ENCODE measurements at places on chromosomes 3 and 15.

DNA sequence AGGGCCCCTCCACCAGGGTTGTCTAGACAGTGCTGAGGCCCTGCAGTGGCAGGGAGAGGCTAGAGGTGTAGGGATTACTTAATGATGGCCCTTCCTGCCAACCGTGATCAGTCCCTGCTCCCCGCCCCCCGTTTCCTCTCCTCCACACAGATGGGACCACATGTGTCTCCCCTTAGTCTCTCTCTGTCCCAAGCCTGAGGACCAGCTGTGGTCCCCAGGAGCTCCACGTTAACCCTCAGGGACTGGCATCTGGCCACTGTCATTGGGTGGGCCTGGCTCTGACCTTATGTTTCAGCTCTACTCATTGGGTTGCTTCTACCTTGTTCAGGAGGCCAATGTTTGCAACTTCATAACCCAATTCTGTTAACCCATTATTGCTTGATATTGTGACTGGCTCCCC is 6.0 kb upstream of the ALPK3 start:
- DNase-seq: no peak

- no peak for DNase-seq
These were observed 108.5 kb downstream of the LRRC28 start for GRCh38 chr15:99359769-99360168.

- peak; percentile 73 for DNase-seq
These were observed 38.7 kb upstream of the MGA start for GRCh38 chr15:41621200-41622193.

- no peak for DNase-seq
These were observed 6.8 kb downstream of the CSK start for GRCh38 chr15:74788683-74789151.

DNA sequence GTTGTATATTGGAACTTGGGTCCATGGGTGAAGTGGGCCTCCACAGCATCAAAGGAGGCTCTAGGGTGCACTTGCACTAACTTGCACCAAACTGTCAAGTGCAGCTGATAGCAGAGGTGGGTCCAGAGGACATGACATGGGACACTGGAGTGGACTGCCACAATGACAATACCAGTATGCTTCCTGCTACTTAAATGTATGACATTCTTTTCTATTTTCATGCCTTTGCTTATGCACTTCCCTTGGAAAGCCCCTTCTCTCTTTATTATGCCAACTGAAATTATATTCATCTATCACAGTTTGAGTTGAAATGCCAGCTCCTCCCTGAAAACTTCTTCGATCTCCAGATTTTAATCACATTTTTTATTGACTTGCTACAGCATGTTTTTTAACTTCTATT is 101.8 kb downstream of the CFAP20DC start:
- no peak for DNase-seq

GRCh38 chr3:167318996-167319615 is 61.0 kb downstream of the ZBBX start:
- no peak for DNase-seq

- DNase-seq: no peak
These were observed 3.6 kb upstream of the SH2D7 start for GRCh38 chr15:78088773-78089080.

DNA sequence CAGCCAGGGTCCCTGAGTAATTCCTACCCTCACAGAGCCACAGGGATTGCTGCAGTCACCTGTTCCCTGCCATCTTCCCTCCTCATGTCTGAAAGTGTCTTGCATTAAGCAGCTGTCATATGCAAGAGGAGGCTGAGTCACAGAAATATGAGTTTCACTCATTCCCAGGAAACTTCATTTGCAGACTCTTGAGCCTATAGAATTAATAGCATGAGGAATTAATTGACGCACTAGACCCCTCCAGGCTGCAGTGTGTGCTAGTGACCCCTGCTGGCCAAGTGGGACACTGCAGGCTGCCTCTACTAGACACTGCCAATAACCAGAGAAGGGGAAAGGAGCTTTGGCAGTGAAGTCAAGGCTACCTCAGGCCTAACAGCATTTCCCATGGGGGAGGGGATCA is 50.6 kb upstream of the SLC6A1 start:
- no peak for DNase-seq

DNA sequence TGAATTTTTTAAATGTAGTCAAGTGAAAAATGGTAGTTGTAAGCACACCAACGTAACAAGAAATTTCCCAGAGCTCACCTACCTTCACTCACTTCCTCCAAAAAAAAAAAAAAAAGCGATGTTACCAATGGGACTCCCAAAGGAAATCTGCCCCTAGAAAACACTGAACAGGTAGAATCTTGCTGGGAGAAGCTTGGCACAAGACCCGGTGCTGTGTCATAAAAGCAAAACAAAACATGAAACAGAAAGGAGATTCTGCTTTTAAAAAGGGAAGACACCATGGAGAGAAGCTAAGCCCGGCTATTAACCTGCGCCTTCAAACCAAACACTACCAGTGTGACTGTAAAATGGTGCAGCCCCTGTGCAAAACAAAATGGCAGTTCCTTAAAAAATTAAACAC is 40.5 kb downstream of the PGPEP1L start:
- DNase-seq: no peak

- no peak for DNase-seq
These were observed 23.7 kb downstream of the LRRK1 start for GRCh38 chr15:100942656-100943425.

DNA sequence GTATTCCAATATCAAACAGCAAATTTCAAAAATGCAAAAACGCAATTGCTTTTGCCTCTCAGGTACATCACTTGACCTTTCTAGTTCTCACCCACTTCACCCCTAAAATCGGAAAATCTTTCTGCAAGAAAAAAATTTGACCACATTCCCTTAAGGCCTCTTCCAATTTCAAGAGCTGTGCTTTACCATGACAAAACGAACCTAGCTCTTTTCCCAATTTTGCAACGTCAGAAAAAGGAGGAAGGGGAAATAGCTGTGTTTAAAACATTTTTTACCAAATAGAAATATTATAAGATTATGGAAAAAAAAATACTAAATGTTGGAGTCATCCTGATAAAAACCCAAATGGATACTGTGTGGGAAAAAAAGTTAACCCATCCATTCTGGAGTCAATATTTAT is 1.1 kb upstream of the NR2C2 start:
- DNase-seq: no peak

- no peak for DNase-seq
These were observed 19.6 kb downstream of the PLXNA1 start for GRCh38 chr3:127002195-127003174.

GRCh38 chr3:127053450-127053849 is 70.5 kb downstream of the PLXNA1 start:
- DNase-seq: no peak

All from stimulated activated CD4-positive, alpha-beta T cell treated with anti-CD3 and anti-CD28 coated beads, Interleukin-15, amount 100 ng/mL, for 48 hours (primary cell).